ENCODE measurements at places on chromosomes 5 and 9.
A peak's percentile ranks its signal among the peaks of the same experiment; 100 is the strongest.

GRCh38 chr9:91408475-91408874 is 15.2 kb downstream of the NFIL3 start:
- no peak for DNase-seq

DNA sequence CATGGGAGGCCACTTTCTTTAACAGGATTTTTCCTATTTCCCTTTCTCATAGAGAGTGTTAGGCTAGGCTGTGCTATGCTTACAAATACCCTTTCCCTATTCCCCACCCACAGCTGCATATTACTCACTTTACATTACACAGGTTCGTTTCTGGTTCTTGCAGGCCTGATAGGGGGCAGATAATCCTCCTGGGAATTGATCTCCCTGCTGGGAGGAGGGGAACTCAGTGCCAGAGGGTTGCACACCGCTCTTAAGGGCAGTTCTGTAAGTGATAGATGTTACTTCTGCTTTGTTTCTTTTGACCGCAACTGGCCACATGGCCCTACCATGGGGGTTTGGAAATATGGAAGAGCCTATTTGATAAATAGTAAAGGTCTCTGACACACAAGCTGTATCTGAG is 54.0 kb upstream of the NTRK2 start:
- DNase-seq: no peak

GRCh38 chr5:95148453-95148852 is 136.4 kb downstream of the MCTP1 start:
- DNase-seq: no peak

GRCh38 chr9:94806307-94806893 is 79.9 kb downstream of the AOPEP start:
- no peak for DNase-seq

- DNase-seq: no peak
Observed at GRCh38 chr9:2764353-2764752, 47.0 kb downstream of the KCNV2 start.

DNA sequence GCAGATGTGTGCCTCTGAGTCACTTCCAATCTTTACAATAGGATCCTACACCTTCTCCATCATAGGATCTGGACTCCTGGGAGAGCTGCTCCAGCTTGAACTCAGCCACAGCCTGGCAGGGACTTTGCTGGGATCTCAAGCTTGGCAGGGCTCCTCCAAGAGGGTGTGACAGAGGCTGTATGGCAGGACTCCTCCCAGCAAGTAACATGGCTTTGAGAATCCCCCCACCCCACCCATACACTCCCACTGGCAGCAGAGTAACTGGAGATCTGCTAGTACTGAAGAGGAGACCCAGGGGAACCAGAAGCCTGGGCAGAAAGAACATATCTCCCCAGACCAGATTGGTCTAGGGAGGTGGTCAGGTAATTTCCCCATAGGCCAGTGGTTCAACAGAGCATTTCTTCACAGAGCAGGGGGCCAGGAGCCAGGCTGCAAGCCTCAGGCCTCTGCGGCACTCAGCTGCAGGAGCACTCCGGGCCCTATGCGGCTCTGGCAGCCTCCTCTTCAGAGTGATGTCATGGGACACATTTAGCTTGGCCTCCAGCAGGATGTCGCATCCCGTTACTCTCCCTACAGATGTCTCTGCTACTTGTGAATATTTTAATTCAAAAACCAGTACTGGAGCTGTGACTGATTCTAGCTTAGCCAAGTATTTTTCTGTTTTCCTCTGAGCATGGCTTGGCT is 1.7 kb upstream of the ACSL6 start:
- DNase-seq: peak; percentile 4

GRCh38 chr9:34037626-34038025 is 11.1 kb downstream of the UBAP2 start:
- no peak for DNase-seq

DNA sequence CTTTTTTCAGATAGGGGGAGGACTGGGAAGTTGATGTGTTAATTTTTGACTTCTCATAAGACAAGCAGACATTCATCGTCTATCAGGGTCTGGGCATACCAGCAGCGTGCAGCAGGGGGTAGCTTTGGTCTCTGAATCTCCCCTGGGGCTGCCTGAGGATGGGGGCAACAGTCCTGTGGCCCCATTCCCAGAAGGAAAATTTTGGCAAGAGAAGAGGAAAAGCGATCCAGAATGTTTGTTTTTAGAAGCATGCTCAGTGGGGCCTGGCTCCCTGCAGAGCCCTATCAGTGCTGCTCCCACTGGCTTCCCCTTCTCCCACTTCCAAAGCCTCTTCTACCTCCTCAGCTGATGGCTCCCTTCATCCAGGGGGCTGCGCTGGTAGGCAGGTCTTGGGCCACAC is 194.8 kb upstream of the IL12B start:
- DNase-seq: no peak

- DNase-seq: no peak
Observed at GRCh38 chr5:34941936-34942335, 12.6 kb downstream of the DNAJC21 start.

- no peak for DNase-seq
Observed at GRCh38 chr5:119930490-119930889, 301.1 kb downstream of the FAM170A start.

DNA sequence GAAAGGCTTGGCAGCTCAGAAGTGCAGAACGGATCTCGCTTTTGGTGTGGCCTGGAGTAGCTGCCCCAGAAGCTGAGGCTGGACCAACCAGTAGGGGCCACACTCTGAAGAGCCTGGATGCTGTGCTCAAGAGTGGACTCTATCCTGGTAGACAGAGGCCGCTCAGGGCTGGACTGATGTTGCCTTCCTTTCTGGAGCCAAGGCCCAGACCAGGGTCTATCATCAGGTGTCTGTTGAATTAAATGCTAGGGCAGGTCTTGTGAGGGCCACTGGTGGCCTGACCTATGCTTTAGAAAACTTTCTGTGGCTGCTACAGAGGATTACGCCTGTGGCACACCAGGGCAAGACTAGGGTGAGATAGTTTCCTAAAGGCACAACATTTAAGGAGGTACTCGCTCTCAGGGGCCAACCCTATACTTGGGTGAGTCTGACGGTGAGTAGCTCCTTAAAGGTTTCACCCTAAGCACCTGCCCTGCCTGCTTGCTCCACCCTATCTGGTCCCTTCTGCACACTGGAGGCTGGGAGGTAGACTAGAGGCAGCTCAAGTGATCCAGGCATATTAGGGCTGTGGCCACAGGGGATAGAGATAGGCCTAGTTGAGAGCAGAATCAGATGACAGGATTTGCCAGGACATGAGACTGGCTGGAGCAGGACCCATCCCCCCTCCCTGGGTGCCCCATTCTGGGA is 9.8 kb upstream of the IRF1 start:
- DNase-seq: no peak

DNA sequence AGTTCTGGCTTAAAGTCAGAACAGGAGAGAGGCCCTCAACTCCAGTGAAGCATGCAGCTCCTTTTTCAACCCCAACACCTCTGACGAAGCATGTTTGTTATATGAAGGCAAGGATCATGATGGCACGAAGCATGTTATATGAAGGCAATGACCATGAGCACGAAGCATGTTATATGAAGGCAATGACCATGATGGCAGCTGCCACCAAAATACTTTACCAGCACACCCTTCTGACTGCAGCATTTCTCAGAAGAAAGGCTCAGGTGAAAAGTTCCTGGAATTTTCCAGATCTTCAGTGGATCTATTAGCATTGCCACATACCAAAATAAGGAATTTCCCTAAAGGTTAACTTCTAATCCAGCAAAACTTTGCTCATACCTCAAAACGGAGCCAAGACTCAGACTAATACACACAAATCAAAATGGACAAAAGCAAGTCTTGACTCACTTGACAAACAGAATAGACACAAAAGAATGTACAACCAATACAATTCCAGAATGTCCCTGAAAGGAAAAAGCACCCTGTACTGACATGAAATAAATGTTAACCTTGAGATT is 217.4 kb downstream of the FANCC start:
- DNase-seq: no peak

DNA sequence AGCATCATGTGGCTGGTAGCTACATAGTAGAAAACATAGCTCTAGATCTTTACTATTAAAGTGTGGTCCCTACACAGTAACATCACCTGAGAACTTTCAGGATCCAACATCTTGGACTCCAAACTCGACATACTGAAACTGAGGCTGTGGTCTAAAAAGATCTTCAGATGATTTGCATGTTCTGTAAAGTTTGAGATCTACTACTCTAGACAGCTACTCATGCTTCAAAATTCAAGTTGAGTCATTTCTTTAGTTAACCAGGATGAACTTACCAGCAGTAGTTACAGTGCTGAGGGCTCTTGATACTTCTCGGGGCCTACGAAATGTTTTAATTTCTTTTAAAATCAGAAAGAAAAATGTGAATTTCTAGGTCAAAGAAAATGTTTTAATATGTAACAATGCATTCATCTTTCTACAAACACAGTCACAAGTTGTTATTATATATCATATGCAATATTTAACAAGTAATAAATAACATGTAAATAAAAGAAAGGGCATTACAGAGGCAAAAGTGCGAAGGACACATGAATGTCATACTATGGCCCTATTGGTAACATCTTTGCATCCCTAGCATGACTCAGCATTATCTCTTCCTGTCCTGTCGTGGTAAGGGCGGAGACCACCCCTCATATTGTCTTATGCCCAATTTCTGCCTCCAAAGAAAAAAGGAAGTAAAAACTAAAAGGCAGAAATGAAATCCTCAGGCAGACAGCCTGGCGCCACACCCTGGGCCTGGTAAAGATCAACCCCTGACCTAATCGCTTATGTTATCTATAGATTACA is 563.9 kb upstream of the TLE4 start:
- no peak for DNase-seq

- DNase-seq: no peak
Observed at GRCh38 chr5:5671823-5672222, 249.3 kb downstream of the ICE1 start.

- DNase-seq: no peak
Observed at GRCh38 chr5:76391014-76391413, 12.1 kb upstream of the IQGAP2 start.

- no peak for DNase-seq
Observed at GRCh38 chr9:18825656-18826170, 207.3 kb downstream of the SAXO1 start.

GRCh38 chr9:137277329-137278041 is at the start of gene TOR4A:
Gene TOR4A, plus strand, starts transcription at chr9:137277726. Its CDS starts 964 bp downstream, at chr9:137278690.
- DNase-seq: no peak

- peak; percentile 76 for DNase-seq
Observed at GRCh38 chr5:134524826-134525682, at the start of gene JADE2. Gene JADE2, plus strand, starts transcription at chr5:134525670. Its CDS starts 10,188 bp downstream, at chr5:134535858.

DNA sequence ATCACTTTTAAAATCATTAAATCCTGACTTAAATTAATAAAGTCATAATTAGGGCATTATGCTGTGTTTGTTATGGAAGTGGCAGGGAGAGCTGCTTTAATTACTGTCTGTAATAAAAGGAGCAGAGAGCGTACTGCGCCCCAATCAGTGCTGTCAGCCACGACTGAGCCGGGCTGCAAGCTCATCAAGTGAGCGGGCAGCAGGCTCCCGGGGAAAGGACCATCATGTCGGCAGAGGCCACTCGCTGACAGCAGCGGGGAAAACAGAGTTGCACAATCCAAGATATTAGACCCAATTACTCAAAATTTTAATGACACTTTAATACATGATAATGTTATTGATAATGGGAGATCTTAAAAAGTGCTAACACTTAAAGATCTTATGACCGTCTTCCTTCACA is 181.6 kb downstream of the AP3B1 start:
- no peak for DNase-seq

DNA sequence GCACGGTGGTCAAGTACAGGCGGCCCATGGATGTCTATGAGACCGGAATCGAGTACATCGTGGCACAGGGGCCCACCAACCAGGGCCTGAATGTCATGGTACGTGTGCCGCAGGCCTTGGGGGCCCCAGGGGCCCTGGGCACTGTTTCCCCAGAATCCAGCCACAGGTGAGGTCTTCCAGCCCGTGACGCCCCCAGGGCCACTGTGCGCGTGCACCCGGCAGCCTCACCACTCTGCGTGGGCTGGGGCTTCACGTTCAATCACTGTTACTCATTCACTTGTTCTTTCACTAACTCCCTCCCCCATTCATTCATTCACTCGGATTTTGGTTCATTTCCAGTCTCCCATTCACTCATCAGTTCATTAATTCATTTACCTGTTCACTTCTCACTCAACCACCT is 12.6 kb downstream of the ADAMTSL2 start:
- DNase-seq: no peak

- DNase-seq: no peak
Observed at GRCh38 chr9:134283111-134283515, 43.1 kb upstream of the RXRA start.

GRCh38 chr5:17087035-17087434 is 130.4 kb upstream of the BASP1 start:
- DNase-seq: no peak

DNA sequence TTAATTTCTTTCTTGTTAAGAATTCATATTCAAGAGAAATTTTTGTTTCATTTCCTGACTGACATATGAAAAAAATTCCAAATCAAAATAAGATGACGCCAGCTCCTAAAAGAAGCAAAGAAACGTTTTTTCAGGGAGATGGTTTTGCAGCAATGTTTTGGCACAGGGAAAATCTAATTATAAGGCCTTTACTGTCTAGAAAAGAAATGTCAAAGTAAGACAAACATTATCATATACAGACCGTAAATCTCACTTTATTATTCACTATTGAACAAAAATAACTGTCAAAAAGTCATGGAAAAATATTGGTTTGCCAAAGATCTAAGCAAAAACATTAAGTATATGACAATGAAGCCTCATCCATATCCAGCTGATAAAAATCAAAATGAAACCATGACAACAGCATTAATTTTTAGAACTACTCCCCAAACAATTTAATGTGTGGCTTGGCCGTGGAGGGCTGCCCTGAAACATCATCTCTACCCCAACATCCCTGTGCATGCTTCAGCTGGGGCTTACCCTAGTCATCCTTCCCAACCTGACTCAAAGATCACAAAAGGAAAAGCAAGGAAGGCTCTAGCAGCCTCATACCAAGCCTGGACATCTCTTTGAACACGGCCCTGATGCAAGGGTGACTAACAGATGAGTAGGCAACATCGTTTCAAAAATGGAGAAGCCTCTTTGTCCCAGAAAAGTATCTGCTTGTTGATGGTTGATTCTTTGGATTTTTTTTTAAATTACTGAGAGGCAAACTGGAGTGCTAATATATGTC is 95.6 kb downstream of the ARSB start:
- no peak for DNase-seq

GRCh38 chr5:142012186-142012785 is 541 bp downstream of the GNPDA1 start:
- peak; percentile 34 for DNase-seq

DNA sequence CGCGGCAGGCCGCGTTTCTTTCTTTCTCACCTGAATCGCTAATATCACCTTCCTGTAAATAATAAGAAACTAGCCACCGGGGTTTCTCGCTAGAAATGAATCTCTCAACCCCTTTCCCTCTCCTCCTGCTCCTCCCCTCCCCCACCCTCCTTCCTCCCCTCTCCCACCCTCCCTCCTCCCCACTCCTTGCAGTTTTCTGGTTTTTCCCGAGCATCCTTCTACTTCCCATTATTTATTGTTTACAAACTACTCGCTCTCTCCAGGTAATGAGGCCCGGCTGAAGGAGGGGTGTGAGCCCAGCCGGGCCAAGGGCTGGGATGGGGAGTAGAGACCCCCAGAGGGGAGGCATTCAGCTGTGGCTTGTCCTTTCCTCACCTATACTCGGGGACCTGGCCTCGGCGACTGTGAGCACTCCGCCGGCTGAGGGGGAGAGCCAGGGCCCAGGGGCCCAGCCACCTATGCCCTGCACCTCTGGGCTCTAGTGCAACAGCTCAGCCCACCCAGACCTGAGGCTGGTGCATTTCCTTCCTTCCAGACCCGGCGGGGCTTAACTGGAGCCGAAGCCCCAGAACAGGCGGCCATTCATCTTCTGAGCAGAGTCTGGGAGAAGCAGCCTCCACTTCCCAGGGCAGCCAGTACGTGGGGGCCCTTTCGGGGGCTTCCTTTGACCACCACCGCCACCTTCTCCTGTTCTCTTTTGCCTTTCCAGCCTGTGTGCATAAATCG is 2.1 kb upstream of the IRX4 start:
- no peak for DNase-seq

All from activated CD4-positive, alpha-beta T cell treated with anti-CD3 and anti-CD28 coated beads for 1 hour (primary cell).